Type B pancreatic cell (in vitro differentiated cells): ENCODE measurements at places on chromosomes 1 and 21.

DNA sequence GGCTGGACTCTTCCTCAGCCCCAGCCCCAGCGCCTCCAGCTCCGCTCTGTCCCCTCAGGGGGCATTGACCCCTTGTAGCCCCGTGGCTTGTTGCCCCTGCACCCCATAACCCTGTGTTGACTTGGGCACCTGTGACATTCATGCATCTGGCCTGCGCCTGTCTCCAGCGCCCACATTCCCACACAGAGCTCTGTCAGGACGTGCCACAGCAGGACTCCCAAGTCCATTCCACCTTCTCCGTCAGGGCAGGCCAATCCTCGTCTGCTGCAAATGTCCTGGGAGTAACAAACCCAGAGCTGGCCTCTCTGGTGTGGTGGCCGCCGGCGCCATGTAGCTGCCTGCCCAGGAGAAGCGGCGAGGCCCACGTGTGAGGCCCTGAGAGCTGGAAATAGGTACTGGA lies 60.6 kb downstream of the AGPAT3 start:
- DNase-seq, result no peak

DNA sequence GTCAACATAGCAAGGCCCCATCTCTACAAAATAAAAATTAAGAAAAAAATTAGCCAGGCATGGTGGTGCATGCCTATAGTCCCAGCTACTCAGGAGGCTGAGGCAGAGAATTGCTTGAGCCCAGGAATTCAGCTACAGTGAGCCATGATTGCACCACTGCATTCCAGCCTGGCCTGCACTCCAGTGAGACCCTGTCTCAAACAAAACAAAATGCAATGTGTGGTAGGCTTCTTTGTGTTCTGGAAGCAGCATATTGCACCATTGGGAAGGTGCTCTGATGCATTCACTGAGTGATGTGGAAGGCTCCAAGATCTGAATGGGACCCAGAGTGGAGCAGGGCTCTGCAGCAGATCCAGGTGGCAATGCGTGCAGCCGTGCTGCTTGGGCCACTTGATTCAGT lies 99.6 kb upstream of the COG2 start:
- no peak for DNase-seq

DNA sequence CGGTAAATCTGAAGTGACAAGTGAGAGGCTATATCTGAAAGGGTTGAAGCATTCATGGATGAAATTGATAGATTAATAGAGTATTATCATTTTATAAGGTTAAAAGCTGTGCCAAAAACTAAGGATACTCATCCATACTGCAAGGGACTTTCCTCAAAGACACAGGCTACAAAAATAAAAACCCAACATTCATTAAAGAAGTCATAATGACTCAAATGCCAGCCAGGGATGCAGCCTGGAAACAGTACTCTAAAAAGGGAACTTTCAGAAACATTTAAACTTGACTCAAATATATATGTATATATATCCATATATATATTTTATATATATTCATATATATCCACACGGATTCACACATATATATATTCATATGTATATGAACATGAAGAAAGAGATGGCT lies 1.1 kb upstream of the TIAM1 start:
- no peak for DNase-seq

GRCh38 chr1:36365381-36365780 lies 20.3 kb downstream of the STK40 start:
- no peak for DNase-seq

DNA sequence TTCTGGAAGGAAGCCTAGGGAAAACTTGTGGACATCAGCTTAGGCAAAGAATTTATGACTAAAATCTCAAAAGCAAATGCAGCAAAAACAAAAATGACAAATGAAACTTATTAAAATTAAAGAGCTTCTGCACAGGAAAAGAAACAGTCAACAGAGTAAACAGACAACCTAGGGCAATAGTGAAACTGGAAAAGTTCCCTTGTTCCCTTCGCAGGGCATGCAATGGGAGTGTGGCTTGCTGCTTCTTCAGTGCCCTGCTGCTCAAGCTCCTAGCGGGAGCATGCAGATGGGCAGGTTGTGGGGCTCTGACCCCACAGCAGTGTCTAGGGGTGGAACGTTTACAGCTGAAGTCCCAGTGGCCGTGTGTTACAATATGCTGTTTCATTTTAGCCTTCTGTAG lies 1797.4 kb downstream of the NCAM2 start:
- DNase-seq, result no peak

GRCh38 chr1:197180252-197180878 lies 33.9 kb upstream of the ASPM start:
- no peak for DNase-seq

DNA sequence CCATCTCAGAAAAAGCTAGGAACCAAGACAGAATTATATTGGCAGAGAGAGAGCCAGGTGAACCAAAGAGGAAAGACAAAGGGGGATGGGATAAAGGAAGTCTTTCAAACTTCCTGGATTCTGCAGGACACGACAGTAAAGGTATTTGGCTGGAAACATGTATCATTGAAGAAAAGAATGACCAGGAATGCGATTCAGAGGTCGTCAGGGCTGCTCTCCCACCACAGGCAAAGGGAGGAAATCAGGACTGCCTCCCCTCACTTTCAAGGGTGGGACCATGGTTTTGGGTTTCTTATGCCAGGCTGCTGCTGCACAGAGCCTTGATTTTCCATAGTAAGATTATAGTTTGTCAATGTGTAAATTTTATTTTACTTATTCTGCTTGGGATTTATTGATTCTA lies 848.8 kb downstream of the BRINP3 start:
- no peak for DNase-seq

DNA sequence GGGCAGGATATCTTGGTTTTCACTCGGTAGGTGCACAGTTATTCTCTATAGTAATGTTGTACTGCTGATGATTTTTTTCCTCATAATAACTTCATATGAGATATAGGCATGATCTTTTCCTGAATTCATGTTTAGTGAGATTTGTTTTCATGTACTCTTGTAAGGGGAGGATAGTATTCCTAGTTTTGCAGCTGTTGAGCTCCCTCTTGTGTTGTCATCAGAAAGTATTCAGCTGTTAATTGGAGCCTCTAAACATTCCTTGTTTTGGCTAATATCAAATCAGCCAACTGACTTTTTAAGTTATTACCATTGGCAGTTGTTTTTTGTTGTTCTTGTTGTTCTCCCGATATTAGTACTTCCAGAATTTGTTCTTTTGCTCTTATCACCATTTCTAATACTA lies 24.4 kb downstream of the OR10R2 start:
- DNase-seq, result no peak

- no peak for DNase-seq
Observed at GRCh38 chr1:226041419-226041818, 21.1 kb upstream of the H3-3A start.
